ENCODE measurements at places on chromosomes 6 and 20.

GRCh38 chr6:110415086-110415916 is at the start of gene DDO:
Gene DDO (minus strand): TSS chr6:110415575. CDS start chr6:110413462, 2,113 bp downstream.
- DNase-seq = no peak

GRCh38 chr6:161890133-161890831 is 616.4 kb upstream of the AGPAT4 start:
- no peak for DNase-seq

DNA sequence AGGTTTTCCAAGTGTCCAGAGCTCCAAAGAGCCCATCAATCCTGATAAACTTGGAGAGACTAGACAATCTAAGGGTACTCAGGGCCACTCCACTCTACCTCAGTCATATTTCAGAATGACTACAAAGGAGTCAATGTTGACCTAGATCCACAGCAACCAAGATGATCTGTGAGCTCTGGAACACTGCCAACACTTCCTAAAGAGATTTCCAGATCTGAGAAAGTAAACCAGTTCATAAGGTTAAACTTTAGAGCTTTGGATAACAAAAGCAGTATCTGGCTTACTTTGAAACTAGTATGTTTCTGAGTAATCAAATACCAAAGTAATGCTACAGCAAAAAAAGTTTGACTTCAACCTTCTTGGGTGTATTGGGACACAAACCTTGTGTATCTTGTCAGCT is 122.7 kb downstream of the BTBD9 start:
- no peak for DNase-seq

DNA sequence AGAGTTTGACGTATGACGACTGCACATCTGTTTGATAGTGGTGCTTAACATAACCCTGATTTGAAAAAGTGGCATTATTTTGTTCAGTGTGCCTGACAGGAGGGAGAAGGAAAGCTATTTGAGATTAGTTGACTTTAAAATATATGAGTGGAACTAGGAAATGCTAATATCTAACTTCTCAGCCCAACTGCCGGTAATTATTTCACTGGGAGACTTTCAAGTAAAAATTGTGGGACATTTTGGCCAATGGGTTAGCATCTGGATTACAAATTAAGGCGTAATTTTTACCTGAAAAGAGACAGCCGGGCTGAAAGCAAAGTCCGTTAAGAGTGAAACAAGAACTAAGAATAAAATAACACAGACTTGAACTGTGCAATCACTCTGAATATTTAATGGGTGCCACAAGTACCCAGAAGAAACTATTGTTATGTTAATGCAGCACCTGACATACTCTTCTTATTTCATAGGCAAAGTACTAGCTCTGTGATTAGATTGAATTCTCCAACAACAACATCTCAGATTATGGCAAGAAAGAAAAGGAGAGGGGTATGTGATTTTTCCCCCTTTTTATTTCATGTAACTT is 2.0 kb downstream of the HEY2 start:
- no peak for DNase-seq

- no peak for DNase-seq
Observed at GRCh38 chr6:140209775-140210174, 835.3 kb upstream of the CITED2 start.

DNA sequence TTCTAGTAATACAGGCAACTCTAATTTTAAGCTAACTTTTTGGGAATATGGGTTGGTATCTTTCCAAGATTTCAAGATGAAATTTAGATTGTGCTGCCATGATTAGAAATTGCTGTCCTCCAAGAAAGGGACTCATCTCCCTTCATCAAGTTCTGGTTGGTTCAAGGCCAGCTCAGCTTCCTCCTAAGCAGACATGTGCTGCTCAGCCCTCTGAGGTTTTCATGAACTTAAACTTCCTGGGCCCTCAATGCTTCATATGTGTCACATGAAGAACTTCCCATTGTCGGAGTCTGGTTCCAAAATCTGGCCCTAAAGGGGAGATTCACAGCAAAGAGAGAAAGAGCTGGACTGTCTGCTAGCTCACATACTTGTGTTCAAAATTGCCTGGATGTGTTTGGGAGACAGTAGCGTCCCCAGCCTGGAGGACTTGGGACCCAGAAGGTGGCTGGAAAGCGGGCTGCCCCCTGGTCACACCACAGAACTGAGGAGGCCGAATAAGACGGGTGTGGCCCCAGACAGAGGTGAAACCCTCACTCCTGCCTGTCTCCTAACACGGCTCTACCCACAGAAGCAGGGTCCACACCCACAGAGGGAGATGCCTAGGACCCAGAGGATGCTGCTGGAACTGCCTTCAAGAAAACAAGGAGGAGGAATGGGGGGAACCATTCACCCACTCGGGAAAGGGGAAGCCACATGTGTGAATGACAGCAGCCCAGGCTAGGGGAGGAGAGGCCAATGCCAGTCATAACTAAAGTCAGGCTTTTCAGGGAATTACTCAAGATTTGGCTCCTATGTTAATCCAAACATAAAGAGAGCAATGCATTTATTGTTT is 54.3 kb upstream of the GPR31 start:
- DNase-seq = no peak

GRCh38 chr20:50569864-50570836 is 60.0 kb downstream of the PTPN1 start:
- no peak for DNase-seq

GRCh38 chr6:14738933-14739332 is 506.9 kb upstream of the JARID2 start:
- DNase-seq = no peak

DNA sequence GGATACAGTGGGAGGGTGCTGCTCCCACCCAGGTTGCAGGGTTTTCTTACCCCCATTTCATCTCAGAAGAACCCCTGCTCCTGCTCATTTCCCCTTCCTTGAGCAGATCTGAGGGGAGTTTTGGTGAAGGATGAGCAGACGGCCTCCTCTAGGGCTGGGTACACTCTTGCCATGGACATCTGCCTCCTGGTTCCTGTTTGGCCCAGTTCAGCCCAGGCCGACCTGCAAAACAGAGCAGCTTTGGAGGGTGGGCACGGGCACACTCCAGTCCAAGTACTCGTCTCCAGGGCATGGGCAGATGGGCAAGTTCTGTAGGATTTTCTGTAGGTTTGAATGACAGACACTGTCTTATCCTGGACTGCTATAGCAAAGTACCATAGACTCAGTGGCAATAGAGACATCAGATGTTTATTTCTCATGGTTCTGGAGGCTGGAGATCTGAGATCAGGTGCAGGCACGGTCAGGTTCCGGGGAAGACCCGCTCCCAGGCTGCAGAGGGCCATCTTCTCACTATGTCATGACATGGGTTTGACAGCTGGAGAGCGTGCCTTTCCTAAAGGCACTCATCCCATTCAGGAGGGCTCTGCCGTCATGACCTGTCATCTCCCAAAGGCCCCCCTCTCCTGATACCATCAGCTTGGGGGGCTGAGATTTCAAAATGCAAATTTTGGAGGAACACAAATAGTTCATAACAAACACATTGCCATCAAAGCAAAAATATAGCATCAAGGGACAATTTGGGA is 6.2 kb downstream of the NPBWR2 start:
- DNase-seq = no peak

- no peak for DNase-seq
Observed at GRCh38 chr20:56345911-56346310, 12.9 kb upstream of the FAM210B start.

GRCh38 chr6:155854787-155855186 is 399.1 kb upstream of the NOX3 start:
- DNase-seq = no peak

GRCh38 chr6:32879691-32880090 is 25.7 kb downstream of the PSMB9 start:
- no peak for DNase-seq

GRCh38 chr6:104462811-104463599 is 396.7 kb downstream of the HACE1 start:
- no peak for DNase-seq

GRCh38 chr6:160349814-160350350 is 1.7 kb downstream of the SLC22A3 start:
- DNase-seq = no peak

DNA sequence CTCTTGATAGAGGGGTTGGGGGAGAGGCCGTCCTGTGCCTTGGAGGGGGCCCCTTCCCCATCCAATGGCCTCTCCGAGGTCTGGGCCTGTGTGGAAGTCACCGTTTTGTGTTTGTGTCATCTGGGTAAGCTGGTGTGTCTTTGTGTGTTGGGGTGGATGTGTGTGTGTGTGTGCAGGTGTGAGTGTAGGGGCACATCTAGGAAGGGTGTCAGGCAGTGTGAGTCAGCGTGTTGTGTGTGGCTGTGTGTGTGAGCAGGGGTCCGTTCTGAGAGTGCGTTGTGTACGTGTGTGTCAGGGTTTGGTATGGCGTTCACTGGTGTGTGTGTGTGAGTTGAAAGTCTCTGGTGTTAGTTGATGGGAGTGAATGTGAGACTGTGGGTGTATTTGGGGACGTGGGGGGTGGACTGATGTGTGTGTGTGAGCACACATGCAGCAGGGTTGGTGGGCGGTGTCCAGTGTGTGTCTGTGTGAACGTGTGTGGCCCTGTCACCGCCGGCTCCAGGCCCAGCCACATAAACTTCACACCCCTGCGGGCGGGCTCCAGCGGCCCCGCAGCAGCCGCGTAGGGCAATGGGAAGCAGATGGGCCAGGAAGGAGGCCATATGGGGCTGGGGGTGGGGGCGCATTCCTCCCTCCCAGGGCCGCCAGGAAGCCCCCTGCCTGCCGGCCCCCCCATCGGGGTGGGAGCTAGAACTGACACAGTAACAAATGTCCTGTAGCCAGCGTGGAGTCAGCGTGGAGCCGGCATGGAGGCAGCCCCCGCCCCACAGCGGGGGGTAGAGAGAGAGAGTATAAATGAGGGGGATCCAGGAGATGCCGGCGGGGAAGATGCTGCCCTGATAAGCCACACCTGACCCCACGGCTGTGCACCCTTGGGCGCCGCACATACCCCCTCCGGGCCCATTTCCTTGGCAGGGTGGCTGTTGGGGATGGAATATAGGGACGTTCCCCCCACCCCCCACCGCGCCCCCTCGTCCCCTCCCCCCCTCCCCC is 32.1 kb downstream of the SNAI1 start:
- no peak for DNase-seq

DNA sequence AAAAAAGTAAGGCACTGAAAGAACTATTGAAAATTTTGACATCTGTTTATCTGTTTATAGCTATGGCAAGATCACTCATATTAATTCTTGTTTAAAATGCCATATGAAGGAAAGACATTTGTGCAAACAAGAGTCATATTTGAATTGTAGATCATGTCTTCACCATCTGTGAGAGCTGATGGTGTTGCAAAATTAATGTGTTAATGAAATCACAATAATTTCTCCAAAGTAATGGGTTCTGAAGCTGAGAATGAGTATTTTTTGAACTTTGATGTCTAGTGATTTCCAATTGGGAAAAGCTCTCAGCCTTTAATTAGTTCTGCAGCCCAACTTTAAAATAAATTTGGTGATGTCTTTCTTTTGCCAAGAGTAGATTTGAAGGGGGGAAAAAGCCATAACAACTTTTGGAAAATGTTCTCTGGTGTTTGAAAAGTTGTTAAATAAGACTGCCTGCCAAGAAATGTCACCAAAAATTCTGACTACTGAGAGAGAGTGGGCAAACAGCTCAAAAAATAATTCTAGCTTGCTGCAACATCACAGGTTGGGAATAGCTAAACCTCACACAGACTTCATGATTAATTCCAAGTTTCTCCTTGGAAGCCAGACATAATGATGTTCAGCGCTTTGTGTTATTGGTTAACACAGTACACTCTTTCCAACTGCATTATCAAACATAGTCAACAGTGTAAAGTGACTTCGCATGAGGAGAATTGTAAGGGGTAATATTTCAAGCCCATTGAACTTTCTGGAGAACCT is 142.6 kb downstream of the SOBP start:
- no peak for DNase-seq

DNA sequence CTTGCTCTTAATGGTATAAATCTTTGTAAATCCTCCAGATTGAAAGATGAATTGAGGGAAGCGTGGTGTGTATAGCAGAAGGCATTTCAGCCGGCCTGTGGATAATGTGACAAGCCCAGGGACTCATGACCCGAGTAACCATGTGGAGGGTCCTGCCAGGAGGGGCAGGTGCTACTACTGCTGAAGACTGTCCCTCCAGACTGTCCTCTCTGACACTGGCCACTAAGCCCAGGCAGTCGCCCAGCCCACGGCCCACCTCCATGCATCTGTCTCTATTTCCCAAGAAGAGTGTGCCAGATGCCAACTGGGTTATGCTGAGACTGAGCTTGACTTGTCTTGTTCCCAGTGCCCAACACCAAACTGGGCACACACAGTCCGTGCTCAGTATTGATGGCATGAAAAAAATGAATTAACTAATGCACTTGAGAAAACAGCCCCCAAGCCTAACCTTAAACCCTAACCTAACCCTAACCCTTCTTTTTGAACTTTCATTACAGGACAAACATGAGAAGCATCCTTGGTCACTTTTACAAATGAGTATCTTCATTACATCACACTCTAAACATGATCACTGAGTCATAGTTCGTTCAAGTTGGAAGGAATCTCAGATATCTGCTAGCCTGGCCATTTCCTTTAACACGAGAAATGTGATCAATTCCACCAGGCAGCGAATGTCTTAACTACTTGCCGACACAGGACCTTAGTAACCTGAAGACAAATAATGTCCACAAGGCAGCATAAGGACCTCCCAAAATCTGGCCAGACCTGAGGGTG is 182.2 kb upstream of the RREB1 start:
- no peak for DNase-seq

DNA sequence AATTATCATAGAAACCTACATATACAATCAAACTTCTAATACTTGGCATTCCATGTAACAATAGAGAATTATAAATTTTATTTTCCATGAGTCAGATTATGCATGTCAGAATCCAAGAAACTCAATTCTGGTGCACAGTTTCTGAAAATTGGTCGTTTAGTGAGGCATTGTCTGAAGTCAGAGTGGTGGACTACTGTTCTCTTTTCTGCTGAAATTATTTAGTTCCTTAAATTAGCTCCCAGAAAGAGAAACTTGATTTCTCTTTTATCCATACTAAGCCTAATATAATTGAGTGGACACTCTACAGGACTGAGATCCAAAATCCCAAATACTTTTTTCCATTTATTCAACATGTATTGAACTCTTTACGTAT is 265.5 kb downstream of the ALDH8A1 start:
- DNase-seq = no peak

DNA sequence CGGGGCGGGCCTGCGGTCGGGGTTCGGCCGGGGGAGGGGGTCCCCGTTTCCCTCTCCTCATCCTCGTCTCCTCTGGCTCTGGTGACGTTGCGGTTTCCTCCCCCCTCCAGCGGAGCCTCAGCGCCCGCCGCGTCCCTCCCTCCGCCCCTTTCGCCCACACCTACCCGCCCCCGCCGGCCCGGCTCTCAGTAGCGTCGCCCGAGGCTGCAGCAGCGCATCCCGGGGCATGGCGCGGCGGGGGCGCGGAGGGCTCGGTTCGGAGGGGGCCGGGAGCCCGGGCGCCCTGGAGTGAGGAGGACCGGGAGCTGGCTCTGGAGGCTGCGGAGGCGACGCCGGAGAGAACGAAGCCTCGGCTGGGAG is at the start of gene DSE:
Gene DSE, plus strand, starts transcription at position 188 of the 360 bp plus-strand sequence. CDS start 28,304 bp downstream, outside the sequence.
- DNase-seq = peak; percentile 13

GRCh38 chr20:1328680-1329330 is at the start of gene SDCBP2:
Gene SDCBP2 (minus strand): TSS chr20:1329139. CDS start chr20:1320416, 8,723 bp downstream.
- no peak for DNase-seq

DNA sequence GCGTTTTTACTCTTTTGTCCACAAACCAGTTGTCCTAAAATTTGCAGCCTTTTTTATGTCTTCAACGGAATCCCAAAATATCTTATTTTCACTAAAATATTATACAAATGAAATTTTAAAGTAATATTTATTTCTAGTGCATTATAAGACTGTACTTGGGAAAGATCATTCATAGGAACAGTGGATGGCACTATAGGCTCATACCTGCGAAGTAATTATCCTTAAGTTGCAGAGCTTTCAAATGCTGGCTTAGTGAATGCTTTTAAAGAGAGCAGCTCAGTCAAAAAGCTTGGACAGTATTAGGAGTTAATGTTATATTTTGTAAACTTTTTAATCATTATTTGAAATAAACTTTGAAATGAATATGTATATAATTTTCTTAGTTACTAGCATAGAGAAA is 254.9 kb downstream of the CDKAL1 start:
- no peak for DNase-seq

Data from stimulated activated CD4-positive, alpha-beta T cell treated with anti-CD3 and anti-CD28 coated beads, Interleukin-1b, Interleukin-23, amount 100 ng/mL, for 1 hour (primary cell).